Dorsolateral prefrontal cortex (tissue), 122 donors: ENCODE measurements at places on chromosomes 6 and 20.

- DNase-seq = no peak
These were observed 6.5 kb upstream of the UQCC2 start for GRCh38 chr6:33717934-33718455.

- DNase-seq = no peak
These were observed 48.5 kb downstream of the AIG1 start for GRCh38 chr6:143109196-143109595.

DNA sequence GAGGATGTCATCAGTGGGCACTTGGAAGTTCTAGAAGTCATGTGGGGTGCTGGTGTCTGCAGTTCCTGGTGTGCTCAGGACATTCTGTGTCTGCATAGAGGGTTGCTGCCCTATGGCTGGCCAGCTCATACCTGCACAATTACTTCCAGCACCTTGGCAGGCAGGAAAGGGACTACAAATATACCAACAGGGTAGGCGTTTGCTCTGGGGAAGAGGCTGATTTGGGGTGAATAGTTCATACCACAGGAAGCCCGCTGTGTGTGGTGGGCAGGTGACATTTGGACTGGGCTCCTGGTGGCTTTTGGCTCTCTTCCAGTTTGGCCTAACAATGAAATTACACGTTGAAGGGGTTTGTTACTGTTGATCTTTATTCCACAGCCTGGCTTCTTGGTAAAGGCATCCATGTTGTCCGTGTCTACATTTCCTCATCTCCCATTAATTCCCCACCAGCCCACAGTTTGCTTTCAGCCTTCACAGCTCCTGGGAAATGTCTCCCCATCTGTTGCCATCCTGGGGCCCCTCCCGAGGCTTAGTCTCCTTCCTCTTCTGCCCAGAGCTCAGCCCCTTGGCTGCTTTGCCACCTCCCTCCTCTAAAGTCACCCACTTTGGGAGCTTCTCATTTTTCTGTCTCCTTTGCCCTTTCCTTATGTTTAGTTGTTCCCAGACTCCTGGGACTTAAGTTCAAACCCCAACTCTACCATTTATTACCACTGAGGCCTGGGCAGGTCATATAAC, 88.1 kb downstream of the RSPH3 start:
- DNase-seq = no peak

DNA sequence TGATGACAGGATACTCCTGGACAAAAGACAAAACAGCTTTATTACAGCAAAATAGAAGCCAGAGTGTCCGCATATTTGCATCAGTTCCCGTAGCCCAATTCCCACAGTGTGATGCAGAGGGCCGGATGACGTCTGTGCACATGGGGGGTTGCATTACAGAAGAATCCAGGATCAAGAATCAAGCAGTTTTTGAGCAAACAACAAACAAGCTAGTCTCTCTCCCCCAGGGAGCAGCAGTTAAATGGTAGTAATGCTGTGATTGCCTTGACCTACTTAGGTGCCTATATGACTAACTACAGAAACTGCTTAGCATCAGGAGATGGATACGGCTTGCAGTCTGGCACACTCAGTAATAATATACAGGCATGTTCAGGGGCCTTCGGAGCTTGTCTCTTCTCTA, 3.2 kb upstream of the SDHAF4 start:
- DNase-seq = no peak

DNA sequence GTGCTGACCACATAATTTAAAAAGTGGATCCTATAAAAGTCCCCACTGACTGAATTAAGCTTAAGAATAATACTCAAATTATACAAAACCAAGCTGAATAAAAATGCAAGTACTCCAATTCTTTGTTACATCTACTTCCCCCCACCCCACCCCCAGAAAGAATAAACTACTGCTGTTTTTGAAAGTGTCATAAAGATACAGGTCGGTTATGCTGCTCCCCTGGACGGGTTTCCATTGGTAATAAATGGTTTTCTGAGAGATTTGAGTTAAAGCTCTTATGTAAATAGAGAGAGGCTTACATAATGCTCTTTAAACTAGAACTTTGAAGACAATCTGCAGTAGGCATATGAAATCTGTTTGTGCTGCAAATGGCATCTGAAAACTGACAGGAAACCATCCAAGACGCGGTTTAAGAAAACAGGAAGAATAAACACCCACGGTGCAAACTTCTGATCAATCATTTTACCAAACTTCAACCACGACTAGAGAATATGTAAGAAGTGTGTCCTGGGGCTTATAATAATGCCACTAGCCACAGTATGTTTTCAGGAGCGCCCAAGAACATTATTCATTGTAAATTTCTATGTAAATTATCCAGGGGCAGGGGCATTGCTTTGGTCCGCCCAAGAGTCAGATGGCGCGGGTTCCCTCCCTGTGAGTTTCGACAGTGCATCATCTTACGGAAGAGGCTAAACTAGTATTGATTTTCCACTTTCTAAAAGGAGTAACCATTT, 10.8 kb upstream of the POU3F2 start:
- no peak for DNase-seq

DNA sequence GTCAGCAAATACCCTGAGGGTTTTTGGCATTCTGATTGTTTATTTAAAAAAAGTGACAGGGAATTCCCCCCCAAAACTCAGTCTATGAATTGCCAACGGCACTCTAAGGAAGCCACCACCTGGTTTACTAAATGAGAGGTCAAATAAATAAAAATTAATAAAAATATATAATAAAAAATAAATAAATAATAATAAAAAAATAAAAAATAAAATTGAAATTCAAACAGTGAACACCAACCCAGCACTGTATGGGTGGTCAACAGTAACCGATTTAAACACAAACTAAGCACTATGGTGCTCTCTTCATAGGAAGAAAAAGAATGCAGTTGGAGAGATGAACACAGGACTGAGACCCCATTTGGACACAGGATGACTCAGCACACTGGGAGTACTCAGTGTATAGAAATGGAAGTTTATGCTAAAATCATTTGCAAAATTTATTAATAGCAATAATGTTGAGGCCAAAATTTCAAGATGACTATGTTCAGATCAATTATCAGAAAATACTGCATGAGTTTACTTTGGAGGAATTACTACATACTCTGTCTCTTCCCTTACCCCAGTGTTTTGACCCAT, 98.5 kb downstream of the MBOAT1 start:
- no peak for DNase-seq

DNA sequence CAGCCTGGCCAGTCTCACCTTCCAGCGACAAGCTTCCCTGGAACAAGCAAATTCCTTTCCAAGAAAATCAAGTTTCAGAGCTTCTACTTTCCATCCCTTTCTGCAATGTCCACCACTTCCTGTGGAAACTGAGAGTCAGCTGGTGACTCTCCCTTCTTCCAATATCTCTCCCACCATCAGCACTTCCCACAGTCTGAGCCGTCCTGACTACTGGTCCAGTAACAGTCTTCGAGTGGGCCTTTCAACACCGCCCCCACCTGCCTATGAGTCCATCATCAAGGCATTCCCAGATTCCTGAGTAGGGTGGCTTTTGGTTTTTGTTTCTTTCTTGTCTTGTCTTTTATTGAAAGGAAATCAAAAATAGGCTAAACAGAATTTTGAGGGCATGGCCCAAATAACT, 24.3 kb downstream of the MYCT1 start:
- DNase-seq = no peak

DNA sequence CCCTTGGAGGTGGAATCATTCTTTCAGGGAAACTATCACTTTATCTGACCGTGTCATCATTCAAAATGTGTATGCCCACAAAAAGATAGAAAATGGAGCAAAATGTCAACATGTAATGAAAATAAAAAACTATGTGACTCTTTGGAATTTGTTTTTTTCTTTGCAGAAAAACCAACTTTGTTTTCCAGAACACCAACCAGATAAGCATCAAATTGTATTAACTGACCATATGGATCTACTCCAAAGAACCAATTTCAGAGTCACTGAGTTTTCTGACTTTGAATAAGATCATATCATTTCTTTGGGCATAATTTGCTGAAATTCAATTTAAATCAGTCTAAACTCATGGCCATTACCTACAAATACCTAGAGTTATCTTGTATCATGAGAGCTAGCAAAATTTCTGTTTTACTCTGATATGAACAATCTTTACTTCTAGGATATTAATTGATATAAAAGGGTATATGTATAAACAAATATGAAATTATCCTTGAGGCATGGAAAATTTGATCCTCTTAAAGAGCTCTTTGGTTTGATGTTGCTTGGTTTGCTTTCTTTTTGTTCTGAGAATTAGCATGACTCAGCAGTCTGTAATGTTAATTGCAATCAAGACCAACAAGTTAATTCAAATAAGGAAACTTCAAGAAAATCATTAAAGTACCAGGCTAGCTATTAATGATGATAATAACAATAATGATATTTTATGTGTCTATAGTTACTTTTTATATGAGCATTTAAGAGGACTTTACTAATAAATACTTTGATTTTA, 444.4 kb upstream of the MARCKS start:
- no peak for DNase-seq

- DNase-seq = no peak
These were observed 241.9 kb upstream of the MOCS1 start for GRCh38 chr6:40176152-40176551.

GRCh38 chr20:53346335-53346648, 247.3 kb downstream of the ZNF217 start:
- DNase-seq = no peak

DNA sequence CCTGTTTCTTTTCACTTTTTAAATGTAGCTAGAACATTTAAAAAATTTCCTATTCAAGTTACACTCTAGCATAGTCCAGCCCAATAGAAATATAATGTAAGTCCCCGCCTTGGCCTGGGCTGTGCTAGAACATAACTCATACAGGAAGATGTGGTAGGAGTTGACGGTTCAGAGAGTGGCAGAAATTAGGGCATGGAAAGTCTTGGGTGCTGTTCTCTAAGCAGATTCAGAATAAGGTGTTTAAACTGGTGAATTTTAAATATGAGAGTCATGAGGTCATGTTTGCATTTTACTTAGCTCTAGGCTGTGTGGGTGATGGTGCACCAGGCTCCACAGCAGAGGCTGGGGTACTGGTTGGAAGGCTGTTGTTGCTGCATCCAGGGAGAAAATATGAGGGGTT, 256.5 kb downstream of the FARS2 start:
- no peak for DNase-seq

DNA sequence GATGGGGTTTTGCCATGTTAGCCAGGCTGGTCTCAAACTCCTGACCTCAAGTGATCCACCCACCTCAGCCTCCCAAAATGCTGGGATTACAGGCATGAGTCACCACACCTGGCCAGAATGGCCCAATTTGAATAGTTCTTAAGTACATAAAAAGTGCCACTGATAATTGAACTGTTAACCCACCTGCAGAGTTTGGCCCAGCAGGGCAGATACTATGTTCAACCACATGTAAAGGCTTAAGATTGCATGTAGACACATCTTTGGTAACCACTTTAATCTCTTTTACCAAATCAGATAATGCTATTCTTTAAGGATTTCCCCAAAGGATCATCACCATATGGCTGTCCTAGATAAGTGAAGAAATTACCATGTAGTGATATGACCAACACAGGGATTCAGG, 21.3 kb upstream of the SGK1 start:
- no peak for DNase-seq

- DNase-seq = no peak
These were observed 8.3 kb downstream of the FGD2 start for GRCh38 chr6:37013516-37014491.

DNA sequence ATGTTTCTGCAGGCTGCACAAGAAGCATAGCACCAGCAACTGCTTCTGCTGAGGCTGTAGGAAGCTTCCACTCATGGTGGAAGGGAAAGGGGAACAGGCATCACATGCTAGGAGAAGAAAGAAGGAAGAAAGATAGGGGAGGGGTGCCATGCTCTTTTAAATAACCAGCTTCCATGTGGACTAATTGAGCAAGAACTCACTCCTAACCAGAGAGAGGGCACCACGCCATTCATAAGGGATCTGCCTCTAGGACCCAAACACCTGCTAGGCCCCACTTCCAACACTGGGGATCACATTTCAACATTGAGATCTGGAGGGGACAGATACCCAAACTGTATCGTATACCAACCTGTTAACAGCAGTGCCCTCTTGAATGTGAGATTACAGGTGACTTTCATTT, 46.9 kb upstream of the ARMC2 start:
- no peak for DNase-seq

- DNase-seq = no peak
These were observed 544.3 kb downstream of the KIF16B start for GRCh38 chr20:16028923-16029322.

- no peak for DNase-seq
These were observed 124.7 kb downstream of the IRF4 start for GRCh38 chr6:516213-516612.

- no peak for DNase-seq
These were observed 616 bp downstream of the CHMP4B start for GRCh38 chr20:33811776-33812151.

- DNase-seq = no peak
These were observed 23.2 kb downstream of the TRERF1 start for GRCh38 chr6:42428326-42429041.

DNA sequence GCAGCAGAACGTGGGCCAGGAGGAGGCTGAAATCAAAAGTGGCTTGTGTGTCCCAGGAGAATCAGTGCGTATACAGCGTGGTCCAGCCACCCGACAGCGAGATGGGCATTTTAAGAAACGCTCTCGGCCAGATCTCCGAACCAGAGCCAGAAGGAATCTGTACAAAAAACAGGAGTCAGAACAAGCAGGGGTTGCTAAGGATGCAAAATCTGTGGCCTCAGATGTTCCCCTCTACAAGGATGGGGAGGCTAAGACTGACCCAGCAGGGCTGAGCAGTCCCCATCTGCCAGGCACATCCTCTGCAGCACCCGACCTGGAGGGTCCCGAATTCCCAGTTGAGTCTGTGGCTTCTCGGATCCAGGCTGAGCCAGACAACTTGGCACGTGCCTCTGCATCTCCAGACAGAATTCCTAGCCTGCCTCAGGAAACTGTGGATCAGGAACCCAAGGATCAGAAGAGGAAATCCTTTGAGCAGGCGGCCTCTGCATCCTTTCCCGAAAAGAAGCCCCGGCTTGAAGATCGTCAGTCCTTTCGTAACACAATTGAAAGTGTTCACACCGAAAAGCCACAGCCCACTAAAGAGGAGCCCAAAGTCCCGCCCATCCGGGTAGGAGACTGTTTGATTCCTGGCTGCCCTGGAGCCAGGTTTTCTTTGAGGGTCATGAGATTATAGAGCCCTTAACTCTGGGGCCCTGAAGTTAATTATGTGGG, 75.3 kb downstream of the ASXL1 start:
- no peak for DNase-seq

GRCh38 chr6:47653706-47654105, 44.7 kb upstream of the ADGRF4 start:
- DNase-seq = no peak

GRCh38 chr6:24458941-24459340, 30.4 kb downstream of the GPLD1 start:
- no peak for DNase-seq

DNA sequence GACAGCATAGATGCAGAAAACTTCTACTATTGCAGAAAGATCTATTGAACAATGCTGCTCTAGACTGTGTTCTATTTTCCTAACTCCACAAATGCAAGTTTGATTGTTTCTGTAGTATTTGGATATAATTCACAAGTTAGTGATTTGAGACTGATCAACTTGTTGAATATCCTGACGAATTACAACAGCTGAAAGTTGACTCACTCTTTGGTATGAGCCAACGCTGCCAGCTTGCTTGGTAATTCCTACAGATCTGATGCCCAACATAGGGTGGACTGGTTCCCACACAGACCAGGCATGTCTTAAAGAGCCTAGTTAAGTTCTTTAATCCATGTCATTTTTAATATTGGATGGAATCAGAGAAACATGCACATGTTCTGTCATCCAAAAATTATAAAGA, 231.0 kb upstream of the RAB32 start:
- no peak for DNase-seq
